ENCODE measurements at places on chromosomes 3 and 15.

- peak; percentile 78 for DNase-seq
Measured at GRCh38 chr3:192917404-192918274, at the start of gene MB21D2. MB21D2 (minus strand) TSS chr3:192917856; CDS start chr3:192917840, 16 bp downstream.

GRCh38 chr15:64009798-64010261 lies 36.5 kb downstream of the DAPK2 start:
- peak; percentile 63 for DNase-seq

GRCh38 chr15:25250011-25250596 lies 188.7 kb downstream of the UBE3A start:
- no peak for DNase-seq

DNA sequence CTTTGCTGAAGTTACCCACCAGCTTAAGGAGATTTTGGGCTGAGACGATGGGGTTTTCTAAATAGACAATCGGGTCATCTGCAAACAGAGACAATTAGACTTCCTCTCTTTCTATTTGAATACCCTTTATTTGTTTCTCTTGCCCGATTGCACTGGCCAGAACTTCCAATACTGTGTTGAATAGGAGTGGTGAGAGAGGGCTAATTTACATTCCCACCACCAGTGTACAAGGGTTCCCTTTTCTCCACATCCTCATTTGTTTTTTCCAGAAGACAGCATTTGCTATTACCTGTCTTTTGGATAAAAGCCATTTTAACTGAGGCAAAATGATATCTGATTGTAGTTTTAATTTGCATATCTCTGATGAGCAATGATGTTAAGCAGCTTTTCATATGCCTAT lies 329.9 kb upstream of the TPRG1 start:
- no peak for DNase-seq

- DNase-seq, result no peak
Measured at GRCh38 chr15:46636206-46636605, 1001.4 kb downstream of the SQOR start.

- DNase-seq, result no peak
Measured at GRCh38 chr3:26460985-26461384, 161.6 kb upstream of the LRRC3B start.

DNA sequence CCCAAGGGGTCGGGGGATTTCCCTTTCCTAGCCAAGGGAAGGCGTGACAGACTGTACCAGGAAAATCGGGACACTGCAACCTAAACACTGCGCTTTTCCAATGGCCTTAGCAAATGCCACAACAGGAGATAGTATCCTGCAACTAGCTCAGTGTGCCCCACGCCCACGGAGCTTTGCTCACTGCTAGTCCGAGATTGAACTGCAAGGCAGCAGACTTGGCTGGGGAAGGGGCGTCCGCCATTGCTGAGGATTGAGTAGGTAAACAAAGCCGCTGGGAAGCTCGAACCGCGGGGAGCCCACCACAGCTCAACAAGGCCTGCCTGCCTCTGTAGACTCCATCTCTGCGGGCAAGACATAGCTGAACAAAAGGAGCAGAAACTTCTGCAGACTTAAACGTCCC lies 72.3 kb upstream of the THRB start:
- no peak for DNase-seq

DNA sequence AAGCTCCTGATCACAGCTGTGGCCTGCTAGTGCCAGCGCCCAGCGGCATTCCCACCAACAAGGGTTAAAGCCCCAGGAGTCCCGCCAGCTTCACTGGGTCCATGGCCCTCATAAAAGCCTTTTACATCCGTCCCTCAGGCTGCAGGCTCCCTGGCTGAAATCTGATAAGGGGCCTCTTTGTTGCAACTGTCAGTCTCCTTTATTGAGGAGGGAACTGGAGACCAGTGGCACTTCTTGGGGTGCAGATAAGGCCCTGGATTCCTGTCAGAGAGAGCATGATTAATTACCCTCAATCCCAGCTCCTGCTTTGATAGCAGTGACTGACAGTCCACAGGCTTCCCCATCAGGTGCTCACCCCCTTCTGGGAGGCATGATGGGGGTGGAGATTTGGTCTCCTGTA lies 30.9 kb upstream of the CLK3 start:
- no peak for DNase-seq

GRCh38 chr3:115627180-115628074 lies 4.1 kb downstream of the GAP43 start:
- no peak for DNase-seq

DNA sequence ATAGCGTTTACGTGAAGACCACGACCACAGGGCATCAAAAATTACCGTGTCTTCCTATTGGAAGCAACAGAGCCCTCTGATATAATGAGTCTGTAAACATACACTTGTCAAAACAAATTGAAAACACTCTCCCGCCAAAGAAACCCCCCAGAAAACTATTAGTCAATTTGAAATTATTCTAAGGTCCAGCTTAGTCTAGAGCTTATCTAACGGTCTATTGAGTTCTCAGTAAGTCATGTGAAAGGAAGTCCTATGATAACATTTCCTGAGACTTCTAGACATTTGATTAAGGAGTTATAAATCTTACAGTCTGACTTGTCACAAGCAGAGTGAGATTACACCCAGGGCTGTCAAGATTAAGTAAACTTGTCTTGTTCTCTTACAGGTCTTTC lies 356.3 kb downstream of the FOXP1 start:
- DNase-seq, result no peak

DNA sequence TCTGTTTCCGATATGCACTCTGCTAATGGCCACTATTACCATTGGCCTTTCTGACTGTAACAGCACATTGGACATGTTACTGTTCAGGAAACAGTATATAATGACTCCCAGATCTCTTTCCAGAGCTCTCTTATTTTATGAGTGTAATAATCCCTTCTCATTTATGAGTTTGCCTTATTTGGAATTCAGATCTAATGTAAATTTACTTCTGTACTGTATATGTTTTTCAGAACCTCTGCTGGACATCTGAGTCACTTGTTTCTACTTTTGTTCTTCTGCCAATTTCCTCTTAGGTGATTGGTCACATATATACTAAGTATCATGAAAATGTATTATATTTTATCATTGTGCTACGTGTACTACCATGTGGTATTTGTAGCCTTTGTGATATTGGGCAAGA lies 30.5 kb downstream of the RSRC1 start:
- DNase-seq, result no peak

DNA sequence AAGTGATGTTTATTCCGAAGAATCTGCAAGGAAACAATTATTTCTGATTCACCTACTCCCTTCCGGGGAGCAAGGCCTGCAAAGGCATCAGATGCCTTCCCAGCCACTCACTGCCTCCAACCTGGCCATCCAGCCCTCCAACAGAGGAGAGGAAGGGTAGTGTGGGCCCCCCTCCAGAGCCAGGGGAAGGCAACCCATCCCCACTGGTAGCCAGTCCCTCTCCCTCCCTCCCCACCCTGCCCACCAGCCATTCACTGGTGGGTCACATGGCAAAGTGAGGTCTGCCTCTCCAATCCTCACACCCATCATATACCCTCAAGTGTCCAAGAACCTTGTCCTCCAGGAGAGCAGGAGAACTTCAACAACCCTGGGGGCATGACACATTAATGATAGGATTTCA lies 2.4 kb upstream of the VIPR1 start:
- no peak for DNase-seq

GRCh38 chr3:83224101-83224868 lies 1462.8 kb upstream of the GBE1 start:
- no peak for DNase-seq

DNA sequence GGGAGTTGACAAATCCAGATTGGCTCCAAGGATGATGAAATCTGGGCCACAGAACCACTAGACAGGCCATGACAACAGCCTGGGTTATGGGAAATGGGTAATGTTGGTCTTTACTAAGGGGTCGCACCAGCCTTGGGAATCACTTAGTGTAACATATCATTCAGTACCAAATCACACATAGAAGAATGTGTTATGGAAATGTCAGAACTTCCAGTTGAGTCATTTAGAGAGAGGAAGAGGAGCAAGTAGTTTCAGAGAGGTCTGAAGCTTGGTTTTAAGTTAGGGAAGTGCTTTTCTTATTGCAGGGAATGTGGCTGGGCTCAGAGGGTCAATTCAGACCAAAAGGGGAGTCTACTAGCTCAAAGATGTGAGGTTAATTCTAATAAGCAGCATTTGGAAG lies 241.6 kb upstream of the ZPLD1 start:
- no peak for DNase-seq

- no peak for DNase-seq
Measured at GRCh38 chr15:93035092-93035915, 53.7 kb downstream of the RGMA start.

DNA sequence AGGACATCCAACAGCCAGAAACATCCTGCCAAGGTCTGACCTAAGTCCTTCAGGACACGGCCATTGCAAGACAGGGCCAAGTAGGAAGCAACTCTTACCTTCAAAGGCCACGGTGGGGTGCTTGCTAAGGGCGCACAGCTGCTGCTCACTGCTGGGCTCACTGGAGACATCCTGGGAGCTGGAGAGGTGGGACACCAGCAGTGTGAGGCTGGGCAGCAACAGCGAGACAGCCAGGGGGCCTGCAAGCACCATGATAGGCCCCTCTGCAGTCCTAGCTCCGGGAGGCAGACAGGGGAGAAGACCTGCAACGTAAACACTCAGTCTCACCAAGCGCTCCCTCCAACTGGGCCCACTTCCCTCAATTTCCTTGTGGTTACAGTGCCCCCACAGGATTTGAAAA lies 79.2 kb downstream of the SEMA5B start:
- no peak for DNase-seq

DNA sequence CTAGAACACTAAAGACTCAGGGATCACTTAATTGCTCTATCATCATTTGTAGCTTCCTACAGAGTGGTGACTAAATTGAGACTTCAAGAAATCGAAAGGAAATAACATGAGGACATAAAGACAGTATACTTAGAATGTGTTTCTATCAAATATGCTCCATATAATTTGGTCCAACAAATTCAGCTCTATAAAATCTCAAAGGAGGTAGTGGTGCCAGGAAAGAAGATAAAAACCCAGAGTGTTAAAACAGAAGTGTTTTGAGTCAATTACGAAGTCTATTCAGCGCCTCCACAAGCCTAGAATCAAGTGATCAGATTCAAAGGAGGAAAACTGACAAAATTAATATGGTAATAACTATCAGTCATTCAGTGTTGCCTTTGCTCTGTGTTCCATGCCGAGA lies 22.9 kb downstream of the MAGI1 start:
- no peak for DNase-seq

DNA sequence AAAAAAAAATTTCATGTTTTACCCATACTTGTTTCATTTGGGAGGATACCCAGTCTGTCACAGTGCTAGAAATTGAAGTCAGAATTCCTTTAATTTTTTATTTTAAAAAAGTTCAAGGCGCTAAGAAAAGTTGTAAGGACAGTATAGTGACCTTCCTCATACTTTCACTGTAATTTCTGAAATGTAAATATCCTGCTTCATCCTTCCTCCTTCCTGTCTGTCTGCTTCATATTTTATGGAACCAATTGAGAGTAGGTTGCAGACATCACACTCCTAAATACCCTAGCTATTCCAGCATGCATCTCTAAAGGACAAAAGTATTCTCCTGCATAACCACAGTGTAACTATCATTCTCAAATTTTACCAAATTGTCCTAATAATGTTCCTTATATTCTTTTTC lies 35.8 kb downstream of the CMTM8 start:
- DNase-seq, result no peak

GRCh38 chr15:39976291-39977274 lies 42.7 kb downstream of the EIF2AK4 start:
- DNase-seq, result peak; percentile 3

GRCh38 chr3:173395073-173395411 lies 2.5 kb upstream of the NLGN1 start:
- no peak for DNase-seq

- no peak for DNase-seq
Measured at GRCh38 chr3:73094129-73094528, 32.7 kb downstream of the EBLN2 start.

DNA sequence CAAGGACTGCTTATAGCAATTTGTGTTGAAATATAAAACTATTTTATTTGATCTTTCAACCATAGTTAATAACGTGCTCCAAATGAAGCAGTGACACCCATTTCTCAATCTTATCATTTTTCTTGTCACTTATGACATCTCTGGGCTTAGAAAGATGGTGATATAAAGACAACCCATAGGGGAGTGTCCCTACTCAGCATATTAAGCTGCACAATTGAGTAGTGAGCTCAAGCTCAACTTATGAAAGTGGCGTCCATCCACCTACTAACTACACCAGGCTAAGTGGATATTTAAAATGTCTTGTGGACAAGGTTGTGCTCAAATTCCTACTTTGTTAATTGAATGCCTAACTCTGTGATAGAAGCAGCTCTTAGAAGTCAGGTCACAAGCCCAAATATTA lies 46.7 kb downstream of the SLC9C1 start:
- no peak for DNase-seq

DNA sequence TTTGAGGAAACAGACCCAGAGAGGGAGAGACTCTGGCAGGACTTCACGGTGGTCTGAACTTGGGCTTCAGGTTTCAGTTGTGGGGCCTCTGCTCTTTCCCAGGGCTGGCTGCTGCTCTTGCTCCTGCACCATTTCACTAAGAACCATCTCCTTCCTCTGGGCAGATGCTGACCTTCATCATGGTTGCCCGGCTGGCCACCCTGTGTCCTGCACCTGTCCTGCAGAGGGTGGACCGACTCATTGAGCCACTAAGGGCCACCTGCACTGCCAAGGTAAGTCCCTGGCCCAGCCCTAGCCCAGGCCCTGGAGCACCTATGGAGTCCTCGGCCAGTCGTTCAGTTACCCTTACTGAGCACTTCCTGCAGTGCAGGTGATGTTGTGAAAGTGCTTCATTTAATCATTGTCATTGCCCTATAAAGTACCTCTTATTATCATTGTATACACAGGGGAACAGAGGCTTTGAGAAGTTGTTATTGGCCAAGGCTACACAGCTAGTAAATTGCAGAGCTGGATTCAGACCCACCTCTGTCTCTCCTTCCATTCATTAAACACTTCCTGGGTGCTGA lies 10.0 kb downstream of the RPL32 start:
- DNase-seq, result no peak

DNA sequence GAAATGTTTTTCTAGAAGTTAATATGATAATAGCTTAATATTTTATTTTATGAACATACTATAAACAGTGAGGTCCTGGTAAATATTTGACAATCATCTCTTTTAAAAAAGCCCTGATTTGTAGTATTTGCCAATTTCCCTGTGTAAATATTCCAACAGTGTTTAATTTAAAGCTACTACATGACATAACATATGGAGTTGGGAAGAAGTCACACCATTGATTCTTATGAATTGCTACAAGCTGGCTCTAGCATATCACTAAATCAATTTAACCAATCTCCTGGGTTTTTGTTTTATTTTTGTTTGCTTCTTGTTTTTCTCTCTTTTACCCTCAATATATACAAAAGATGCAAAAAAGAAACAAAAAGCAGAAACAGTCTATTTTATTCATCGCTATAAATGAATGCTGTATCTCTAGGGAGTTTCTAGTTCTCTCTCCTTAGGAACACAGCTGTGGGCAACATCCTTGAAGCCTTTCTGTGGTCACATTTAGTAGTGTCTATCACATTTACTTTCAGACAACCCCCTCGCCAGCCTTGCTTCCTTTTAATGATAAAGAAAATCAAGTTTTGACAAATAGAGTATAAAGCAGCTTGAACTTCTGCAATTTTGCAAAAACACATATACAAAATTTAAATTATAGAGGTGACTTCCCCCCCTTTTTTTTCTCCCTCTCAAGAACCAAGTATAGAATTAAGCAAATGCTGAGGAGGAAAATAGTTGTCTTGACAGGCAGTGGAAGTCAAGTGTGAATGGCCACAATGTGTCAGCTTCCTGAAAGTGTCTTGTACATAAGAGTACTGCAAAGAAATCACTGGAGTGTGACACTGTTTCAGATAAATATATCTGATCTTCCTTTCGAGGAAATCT lies 21.4 kb downstream of the CCR1 start:
- DNase-seq, result no peak

GRCh38 chr15:32838820-32839219 lies 121.0 kb downstream of the GREM1 start:
- DNase-seq, result no peak

- DNase-seq, result no peak
Measured at GRCh38 chr3:27342267-27342666, 26.9 kb downstream of the NEK10 start.
